Activated CD4-positive, alpha-beta T cell treated with anti-CD3 and anti-CD28 coated beads, Interleukin-2, Interleukin-4, amounts not matched to agents 100 ng/mL and 50 ng/mL, durations not matched to agents 16 hours and 8 hours (primary cell): ENCODE measurements at places on chromosomes 16 and 17.

DNA sequence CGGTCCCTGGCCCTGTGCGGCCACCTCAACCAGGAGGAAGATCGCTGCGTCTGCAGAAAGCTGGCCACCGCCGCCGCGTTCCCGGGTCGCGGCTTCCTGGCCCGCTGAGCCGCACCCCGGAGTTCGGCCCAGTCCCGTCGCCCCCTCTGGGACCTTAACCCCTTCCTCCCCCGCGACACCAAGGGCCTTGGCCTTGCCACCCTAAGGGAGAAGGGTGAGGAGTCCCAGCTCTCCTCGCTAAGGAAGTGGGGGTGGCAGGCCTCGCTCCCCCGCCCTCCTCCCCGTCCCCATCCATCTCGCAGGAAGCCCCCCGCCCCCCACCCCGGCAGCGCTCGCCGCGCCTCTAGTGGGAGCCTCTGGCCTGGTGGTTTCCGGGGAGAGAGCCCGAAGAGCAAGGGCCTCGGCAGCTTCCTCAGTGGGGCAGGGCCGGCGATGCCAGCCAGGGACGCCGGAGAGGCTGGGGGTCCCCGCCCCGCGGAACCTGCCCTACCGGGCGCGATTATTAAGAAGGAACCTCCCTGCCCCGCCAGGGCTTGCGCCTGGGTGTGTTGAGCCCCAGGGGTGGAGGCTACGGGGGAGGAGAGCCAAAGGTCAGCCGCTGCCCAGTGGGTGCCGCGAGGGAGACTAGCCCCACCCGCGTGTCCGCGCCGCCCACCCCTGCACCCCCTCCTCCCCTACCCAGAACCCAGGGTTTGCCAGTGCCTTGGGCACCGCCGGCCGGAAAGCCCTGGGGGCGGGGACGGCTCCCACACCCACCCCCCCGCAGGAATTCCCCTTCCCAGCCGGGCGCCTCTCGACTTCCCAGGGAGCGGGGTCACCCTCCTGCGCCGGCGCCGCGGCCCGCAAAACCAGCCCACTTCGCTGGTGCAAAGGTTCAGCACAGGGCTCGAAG is 6.8 kb downstream of the CBX4 start:
- no peak for DNase-seq

DNA sequence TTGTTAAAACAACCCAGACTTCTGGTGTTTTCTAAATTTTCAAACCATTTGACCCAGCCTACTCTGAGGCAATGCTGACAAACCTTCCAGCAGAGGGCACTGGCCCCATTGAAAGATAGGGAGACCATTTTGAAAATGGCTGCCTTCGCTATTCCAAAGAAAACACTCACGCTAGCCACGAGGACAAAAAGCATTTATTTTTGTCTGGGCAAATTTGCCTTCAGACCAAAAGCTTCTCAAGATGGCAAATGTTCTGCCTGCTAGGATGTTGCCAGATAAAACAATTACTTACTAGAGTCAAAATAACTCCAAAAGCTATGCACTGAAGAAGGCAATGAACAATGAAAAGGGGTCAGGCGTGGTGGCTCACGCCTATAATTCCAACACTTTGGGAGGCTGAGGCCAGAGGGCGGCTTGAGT is 296.7 kb upstream of the IRX5 start:
- no peak for DNase-seq

DNA sequence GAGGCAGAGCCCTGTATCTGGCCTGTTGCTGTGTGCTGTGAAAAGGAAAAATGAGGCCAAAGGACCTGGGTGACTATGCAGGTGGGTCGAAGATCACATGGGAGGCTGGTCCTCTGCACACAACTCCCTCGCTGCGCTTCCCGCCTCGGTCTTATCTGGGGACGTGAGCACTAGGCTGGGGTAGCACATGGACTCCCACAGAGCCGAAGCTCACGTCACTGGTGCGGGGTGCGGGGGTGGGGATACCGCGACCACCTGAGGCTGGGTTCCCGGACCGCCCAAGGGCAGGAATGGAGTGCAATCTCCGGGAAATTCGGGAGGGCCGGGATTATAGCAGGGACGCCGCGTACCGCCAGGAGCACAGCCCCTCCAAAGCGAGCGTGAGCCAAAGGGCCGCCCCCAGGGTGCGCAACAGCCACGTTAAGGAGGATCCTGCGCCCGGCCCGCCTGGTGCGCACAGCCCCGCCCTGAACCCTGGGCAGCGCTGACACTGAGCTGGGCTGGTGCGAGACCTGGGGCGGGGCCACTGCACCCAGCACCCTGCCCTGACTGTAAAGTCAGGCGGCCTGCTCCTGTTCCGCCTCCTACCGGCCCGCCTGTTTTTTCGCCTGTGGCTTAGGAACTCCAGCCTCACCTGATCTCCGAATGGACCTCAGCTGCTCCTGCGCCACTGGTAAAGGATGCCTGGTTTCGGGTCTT is 4.8 kb downstream of the MT1A start:
- peak; percentile 71 for DNase-seq

GRCh38 chr17:75645889-75646637 is 12.8 kb downstream of the SMIM5 start:
- DNase-seq: no peak

DNA sequence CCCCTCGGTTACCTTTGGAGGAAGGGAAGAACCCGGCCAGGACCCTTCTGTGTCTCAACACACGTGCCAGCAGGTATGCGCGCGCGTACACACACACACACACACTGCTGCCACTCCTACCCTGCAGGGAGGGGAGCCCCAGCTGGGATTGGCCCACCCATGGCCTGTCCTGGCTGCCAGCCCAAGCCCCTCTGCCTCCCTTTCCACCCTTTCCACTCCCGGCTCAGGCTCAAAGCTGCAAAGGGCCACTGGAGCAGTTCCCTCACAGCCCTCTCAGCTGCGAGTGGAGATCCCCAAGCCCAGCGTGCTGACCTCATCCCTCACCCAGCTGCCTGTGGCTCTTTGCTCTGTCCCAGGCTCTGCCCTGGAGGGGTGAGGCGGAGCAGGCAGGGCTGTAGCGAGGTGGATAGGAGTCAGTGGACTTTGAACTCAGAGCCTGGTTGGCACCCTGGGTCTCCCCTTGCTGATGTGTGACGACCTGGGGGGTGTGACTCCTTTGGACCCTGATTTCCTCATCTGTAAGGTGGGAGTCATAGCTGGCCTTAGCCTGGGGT is 14.5 kb downstream of the KIF19 start:
- DNase-seq: no peak

DNA sequence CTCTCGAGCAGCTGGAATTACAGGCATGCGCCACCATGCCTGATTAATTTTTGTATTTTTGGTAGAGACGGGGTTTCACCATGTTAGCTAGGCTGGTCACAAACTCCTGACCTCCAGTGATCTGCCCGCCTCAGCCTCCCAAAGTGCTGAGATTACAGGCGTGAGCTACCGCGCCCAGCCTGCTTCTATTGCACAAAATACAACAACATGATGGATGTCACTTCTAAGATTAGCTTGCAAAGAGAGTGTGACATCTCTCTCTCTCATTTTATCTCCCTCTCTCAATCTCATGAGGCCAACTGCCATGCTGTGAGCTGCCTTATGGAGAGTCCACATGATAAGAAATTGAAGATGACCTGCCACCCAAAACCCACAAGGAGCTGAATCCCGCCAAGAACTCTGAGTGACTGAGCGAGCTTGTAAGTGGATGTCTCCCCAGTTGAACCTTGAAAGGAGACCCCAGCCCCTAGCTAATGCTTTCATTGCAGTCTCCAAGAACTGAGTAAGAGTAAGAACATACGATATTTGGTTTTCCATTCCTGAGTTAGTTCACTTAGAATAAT is 458.5 kb downstream of the RBFOX1 start:
- no peak for DNase-seq

GRCh38 chr16:85554889-85555718 is 58.0 kb upstream of the GSE1 start:
- peak; percentile 56 for DNase-seq

DNA sequence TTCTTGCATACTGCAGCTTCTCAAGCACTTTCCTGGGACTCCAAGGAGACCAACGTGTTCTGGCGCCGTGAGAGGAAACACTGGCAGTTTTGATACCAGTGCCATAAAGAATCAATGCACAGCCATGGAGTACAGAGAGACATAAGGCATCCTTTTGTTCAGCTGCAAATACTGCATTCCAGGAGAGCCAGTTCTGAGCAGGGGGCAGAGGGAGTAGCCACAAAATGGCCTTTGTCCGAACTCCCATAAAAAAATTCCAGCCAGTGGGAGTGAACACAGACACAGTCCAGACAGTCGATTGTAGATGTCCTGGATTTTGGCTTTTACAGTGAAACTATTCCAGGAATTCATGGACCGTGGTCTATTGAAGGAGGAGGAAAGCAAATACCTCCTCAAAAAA is 36.2 kb upstream of the TEKT3 start:
- no peak for DNase-seq

DNA sequence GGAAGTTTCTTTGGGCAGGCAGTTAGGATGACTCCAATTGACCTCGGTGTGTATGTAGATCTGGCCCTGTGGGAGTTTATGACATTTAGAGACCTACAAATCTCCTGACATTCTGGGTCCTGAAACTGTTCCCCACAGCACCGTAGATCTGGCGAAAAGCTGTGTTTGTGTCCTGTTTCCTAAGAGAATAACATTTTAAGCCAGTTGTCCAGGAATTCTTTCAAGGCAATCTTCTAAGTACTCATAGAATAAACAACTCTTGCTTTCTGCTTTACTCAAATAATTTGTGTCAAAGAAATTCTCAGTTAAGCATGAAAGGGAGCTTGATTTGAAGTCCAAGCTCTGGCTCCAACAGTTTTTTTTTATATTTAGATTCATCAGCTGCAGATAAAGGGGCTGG is 78.5 kb upstream of the ELAC2 start:
- DNase-seq: no peak

- DNase-seq: no peak
These were observed 330.6 kb upstream of the C16orf82 start for GRCh38 chr16:26736084-26736483.

GRCh38 chr16:87855852-87856715 is 13.2 kb downstream of the SLC7A5 start:
- peak; percentile 46 for DNase-seq

GRCh38 chr17:35447499-35447898 is 1.1 kb downstream of the SLFN13 start:
- no peak for DNase-seq

DNA sequence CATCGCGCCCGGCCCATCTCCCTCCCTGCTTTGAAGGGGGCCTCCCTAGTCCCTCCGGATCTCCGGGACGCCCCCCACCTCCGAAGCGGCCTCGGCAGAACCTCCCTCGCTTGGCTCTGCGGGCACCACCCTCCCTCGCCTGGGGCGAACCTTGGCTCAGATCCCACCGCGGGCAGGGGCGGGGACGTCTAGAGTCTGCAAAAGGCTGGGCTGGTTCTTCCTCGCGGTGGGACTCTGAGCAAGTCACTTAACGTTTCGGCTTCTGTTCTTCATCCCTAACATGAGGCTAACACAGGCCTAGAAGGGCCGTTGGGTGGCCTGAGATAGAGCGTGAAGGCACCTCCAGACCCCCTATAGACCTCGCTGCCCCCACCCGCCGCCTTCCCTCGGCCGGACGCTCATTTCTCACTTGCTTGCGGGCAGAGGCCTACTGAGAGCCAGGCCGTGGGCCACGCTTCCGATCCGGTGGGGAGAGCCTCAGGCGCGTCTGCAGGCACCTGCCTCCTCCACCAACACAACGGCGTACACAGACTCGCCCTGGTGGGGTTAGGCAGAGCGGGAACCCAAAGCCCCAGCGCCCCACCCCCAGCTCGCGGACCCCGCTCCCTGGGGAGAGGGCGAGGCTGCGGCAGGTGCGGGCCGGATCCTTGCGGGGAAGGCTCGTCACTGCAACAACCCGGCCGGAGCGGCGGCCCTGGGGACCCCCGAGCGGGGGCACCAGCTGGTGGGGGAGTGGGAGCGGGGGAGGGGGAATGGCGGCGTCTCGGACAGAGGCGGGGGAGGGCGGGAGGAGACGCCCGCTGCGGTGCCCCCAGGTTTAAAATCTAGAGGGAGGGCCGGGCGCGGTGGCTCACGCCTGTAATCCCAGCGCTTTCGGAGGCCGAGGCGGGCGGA is 5.4 kb downstream of the MYO1C start:
- peak; percentile 57 for DNase-seq

GRCh38 chr16:30430428-30430970 is 669 bp upstream of the DCTPP1 start:
- DNase-seq: no peak

DNA sequence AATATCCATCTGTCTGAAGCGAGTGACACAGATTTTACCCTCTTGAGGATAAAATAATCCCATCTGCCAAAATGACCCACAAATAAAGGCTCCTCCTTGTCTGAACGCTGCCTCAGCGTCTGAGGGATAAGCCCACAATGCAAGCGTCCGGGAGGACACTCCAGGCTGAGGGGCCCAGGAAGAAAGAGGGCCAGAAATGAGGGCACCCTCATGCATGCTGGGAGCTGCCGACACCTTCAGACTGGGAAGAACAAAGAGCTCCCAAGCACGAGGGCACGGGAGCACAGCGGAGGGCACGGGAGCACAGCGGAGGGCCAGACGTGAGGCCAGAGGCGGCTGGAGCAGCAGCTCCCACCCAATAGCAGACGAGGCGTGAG is 126.9 kb downstream of the ZNF778 start:
- no peak for DNase-seq

- DNase-seq: no peak
These were observed 70.9 kb upstream of the ZNF750 start for GRCh38 chr17:82910770-82911169.

GRCh38 chr16:87608400-87608985 is 6.2 kb downstream of the JPH3 start:
- peak; percentile 30 for DNase-seq

GRCh38 chr16:69325784-69326171 is 4.6 kb downstream of the PDF start:
- DNase-seq: no peak

GRCh38 chr16:35931722-35932121 is 2472.3 kb downstream of the TP53TG3F start:
- no peak for DNase-seq

DNA sequence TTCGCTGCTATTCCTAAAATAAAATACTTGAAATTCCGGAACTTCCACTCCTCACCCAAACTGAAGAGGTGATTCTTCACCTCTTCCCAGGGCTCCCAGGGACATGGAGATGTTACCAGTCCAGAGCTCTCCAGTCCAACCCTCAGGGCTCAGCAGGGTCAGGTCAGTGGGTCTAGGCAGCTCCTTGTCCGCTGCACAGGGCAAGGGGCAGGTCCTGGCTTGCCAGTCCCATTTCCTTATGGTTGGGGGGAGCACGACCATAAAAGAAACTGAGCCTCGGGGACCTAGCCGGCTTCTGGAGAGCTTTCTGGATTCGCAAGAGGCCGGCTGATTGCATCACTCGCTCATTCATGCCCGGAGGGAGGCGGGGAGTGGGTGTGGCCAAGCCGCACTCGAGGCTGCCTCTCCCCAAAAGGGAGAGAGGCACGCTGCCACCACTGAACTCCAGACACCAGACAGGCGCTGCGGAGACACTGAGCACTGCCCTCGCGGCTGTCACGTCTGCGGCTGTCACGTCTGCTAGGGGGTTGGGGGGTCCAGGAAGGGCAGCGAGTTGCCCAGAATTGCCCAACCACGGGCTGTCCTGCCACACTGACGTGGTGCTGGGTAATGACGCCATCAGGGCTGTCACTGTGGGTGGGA is 15.8 kb downstream of the SLC7A5 start:
- DNase-seq: peak; percentile 94

DNA sequence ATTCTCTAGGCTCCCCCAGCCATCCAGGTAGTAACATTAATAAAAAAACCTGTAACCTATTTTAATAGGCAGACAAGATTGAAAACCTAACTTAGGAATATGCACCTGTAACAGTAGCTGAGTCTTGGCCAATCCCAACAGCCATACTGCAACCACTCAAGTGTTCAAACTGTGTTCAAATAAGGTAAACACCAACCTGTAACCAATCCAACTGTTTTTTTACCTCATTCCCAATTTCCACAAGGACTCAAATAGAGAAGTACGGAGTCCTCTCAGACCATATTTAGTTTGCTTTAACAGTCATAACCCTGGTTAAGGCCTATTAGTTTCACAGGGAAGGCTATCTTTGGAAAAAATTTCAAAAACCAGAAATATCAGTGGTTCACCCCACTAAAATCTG is 40.4 kb upstream of the NOS2 start:
- DNase-seq: no peak
